ENCODE measurements at places on chromosomes 12 and 14.
A peak's percentile ranks its signal among the peaks of the same experiment; 100 is the strongest.

DNA sequence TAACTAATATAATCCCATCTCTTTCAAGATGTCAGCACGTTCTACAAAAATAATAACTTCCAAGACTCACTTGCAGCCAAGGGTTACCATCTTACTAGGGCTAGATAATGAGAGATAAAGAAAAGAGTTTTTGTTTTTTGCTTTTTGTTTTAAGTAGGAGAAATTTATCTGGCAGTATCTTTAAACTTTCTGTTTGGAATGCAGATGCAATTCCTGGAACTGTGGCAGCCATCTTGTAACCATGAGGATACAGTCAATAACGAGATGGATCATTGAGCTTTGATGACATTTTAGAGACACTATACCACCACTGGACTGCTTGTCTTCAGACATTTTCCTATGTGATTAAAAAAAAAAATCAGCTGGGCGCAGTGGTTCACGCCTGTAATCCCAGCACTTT is 171.2 kb upstream of the ARID2 start:
- DNase-seq: no peak

DNA sequence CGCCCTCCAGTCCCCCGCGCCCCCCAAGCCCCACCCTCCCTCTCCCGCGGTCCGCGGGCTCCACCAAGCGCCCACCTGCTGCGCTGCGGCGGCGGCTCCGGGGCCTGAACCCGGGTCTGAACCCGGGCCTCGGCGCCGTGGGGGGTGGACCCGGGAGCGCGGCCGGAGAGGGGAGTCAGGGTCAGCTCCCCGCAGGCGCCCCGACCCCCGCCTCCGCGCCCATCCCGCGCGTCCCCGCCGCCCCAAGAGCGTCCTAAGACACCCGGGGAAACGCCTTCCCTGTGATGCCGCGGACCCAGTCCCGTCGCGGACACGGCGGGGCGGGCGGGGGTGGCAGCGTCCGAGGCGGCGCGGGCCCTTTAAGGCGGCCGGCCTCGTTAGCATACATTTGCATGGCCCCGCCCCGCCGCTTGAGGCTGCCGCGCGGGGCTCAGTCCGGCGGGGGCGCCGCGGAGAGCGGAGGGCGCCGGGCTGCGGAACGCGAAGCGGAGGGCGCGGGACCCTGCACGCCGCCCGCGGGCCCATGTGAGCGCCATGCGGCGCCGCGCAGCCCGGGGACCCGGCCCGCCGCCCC is at the start of gene MMP17:
Gene MMP17 (plus strand): TSS at position 433 of the 574 bp plus-strand sequence. CDS start 102 bp downstream, at position 535.
- DNase-seq: peak; percentile 60

DNA sequence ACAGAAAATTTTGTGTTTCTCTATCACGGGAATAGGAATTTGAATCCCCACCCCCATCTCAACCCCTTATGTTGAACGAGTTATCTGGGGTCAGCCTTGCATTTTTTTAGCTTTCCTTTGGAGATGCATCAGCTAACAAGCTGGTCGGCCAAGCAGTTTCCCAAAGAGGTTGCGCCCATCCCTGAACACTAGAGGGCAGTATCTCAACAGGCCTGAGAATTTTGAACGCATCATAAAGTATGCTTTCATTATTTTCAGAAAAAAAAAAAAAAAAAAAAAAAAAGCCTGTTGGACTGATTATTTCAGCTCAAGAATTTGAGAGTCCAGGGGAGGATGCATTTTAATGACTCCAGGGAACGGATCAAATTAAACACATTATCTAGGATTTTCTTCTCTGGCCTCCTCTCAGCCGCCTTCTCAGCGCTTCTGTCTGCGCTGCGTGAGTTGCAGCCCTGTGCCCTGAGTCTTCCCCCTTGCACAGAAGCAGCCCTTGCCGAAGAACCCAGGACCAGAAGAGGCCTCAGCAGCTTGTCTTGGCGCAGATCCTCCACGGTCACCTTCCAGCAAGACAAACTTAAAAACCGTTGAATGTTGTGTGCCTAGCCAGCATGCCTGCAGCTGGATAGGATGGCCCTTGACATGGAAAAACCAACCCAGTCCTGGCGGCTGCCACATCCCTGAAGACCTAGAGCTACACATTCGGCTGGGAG is 76.6 kb upstream of the GZMB start:
- DNase-seq: peak; percentile 51

DNA sequence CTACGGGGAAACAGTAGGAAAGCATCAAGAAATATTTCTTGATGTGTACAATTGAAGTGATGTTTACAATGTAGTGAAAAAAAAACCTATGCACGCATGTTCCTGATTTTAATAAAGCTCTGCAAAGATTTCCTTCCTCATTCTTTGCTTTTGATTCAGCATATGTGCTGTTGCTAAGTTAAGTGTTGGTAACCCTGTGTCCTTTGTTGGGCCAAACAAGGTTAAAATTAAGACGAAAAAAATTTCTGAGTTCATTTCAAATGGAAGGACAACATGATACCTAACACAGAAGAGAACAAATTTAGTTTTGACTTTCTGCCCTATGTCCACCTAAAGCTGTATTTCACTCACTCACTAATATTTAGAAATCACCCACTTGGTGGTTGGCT is 62.8 kb downstream of the PPP2R5C start:
- no peak for DNase-seq

DNA sequence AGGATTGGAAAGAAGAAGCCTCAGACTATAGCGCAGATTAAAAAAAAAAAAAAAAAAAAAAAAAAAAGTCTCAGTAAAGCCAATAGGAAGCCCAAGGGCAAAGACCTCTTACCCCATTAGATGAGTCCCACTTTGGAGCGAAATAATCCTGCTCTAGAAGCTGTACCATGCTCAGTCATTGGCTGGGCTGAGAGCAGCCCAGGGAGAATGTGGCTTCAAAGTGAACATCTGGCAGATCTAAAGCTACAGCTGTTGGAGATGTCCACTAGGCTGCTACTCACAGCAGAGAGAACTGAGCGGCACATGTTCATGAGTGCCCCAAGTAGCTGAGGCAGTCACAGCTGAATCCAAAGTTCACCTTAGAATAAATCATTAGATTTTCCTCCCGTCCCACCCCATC is 560.9 kb downstream of the MED13L start:
- DNase-seq: no peak

DNA sequence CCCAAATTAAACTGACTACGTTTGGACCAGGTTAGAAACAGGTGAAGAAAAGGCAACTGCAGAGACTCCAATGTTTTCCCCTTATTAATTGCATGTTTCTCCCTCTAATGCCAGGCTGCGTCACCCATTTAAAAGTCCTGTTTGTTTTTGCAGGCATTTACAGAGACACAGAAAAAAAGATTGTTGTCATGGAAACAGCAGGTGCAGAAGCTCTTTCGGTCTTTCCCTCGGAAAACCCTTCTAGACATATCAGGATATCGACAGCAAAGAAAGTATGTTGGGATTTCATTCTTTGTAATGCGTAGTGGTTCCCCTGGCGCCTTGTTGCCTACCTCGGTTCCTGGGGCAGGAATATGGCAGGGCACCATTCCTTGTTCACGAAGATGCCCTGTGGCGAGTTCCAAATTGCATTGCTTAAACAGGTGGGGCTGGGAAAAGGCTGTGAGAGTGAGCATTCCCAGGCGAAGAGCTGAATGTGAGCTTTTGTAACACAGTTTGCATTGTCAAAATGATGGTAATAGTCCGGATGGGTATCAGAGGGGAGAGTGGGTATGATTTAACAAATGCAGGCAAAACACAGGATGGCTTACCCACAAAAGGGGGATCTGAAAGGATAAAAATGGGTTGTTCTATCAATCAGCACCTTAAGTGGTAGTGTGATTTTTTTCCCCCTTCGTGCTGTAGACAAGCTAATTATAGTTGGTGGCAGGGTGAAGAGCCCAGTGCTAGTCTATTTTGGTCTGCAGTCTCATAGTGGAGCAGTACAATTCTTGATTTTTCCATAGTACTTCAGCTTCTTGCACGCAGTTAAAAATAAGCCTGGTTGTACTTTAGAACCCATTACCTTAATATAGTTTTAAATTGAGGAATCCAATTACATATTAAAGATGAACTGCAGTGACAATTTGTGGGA is 132.4 kb downstream of the GCH1 start:
- no peak for DNase-seq

GRCh38 chr12:98296462-98297079 is 218.8 kb upstream of the TMPO start:
- DNase-seq: peak; percentile 5

- DNase-seq: no peak
These were observed 26.3 kb downstream of the KRT18 start for GRCh38 chr12:52975204-52975603.

- no peak for DNase-seq
These were observed 160.7 kb upstream of the CCND2 start for GRCh38 chr12:4112734-4113325.

- no peak for DNase-seq
These were observed 61.4 kb downstream of the KICS2 start for GRCh38 chr12:64160711-64161060.

GRCh38 chr12:47820631-47821345 is 1.1 kb upstream of the HDAC7 start:
- peak; percentile 79 for DNase-seq

- DNase-seq: no peak
These were observed 210.6 kb upstream of the DIO3 start for GRCh38 chr14:101350691-101351090.

DNA sequence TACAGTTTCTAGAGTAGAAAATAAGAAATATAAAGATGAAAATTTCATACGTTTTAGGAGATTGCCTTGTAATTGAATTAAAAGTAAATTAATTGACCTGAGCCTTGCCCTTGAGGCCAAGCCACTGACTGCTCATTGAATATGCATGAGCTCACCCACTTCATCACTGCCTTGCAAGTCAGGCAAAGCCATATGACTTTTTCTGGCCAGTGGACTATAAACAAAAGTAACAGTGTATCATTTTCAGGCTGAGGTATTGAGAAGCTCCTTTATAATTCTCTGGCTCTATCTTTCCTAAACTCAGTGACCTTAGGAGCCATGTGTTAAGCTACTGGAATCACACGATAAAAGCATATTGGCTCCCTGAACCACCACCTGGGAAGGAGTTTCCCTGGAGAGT is 369.3 kb downstream of the NUAK1 start:
- no peak for DNase-seq

- no peak for DNase-seq
These were observed 425.9 kb upstream of the TBX3 start for GRCh38 chr12:115109863-115110262.

DNA sequence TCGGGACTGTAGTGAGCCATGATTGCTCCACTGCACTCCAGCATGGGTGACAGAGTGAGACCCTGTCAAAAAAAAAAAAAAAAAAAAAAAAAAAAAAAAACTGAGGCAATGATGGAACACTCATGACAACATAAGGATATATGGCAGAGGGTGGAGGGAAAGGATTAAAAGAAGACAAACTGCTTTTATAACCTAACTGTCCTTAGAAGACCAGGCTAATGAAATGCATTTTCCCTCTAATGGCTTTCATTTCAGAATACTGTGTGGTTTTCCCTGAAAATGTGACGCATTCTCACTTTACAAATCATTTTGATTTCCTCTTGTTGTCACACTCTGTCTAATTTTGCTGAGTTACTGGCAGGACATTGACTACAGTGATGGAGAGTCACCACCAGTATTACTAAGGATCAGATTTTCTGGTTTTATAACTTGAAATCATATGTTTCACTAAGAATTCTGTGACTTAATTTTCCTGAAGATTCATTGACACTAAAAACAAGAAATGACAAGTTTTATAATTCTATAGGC is 137.6 kb upstream of the SSTR1 start:
- no peak for DNase-seq

DNA sequence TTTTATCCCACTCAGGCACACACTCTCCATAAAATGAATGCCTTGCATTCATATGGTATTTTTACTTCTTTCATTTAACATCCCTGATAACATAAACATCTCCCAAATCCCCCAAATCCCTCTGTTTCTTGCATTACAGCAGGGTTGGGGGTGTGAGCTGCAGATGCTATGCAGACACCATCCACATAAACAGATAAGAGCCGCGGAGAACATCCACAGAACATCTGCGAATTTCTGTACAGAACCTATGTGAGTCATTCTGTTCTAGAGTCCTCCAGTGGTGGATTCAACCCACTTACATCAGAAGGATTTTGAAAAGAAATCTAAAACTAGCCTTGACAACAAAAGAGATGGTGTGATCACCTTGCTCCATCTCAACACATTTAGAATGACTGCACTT is 20.3 kb downstream of the FBLN5 start:
- DNase-seq: no peak

GRCh38 chr12:19242581-19242980 is 113.0 kb downstream of the PLEKHA5 start:
- DNase-seq: no peak

DNA sequence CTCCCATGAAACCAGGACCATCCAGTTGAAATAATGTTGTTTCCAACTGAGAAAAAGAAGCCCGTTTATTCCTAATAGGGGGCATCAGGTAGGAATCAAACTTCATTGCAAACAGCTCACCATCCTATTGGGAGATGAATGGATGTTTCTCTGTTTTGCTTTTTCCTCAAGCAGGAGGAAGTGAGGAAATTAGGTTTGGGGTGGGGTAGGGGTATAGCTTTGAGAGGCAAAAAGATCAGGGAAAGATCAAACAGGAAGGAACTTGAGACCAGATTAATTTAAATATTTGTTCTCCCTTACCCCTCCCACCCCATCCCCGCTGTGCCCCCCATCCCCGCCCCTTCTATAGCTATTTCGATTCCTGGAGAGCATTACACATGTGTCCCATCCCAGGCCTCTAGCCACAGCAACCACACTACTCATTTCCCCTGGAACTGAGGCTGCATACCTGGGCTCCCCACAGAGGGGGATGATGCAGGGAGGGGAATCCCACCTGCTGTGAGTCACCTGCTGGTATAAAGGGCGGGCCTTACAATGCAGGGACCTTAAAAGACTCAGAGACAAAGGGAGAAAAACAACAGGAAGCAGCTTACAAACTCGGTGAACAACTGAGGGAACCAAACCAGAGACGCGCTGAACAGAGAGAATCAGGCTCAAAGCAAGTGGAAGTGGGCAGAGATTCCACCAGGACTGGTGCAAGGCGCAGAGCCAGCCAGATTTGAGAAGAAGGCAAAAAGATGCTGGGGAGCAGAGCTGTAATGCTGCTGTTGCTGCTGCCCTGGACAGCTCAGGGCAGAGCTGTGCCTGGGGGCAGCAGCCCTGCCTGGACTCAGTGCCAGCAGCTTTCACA is at the start of gene IL23A:
Gene IL23A (plus strand): TSS at position 577 of the 850 bp plus-strand sequence. CDS start 161 bp downstream, at position 738.
- no peak for DNase-seq

DNA sequence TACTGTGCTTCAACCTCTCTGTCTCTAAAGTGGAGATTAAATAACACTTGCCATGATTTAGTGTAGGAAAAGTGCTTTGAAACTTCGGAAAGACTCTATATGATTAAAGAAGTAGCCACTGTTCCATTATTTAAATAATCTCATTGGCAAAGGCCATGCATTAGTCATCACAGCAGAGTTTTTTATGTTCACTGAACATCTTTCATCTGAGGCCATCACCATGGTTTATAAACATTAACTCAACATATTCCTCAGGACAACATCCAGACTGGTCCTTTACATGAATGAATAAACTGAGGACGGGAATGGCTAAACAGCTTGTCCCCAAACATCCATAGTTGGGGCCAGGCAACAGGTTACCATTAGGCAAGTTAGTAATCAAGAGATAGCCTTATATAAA is 124.6 kb upstream of the FRMD6 start:
- no peak for DNase-seq

- no peak for DNase-seq
These were observed 21.3 kb downstream of the RPH3A start for GRCh38 chr12:112812600-112813406.

- DNase-seq: no peak
These were observed 46.0 kb upstream of the SRSF5 start for GRCh38 chr14:69720912-69721311.

- no peak for DNase-seq
These were observed 43.9 kb downstream of the GIT2 start for GRCh38 chr12:109952160-109952858.

- DNase-seq: no peak
These were observed 3.5 kb downstream of the RIN3 start for GRCh38 chr14:92516966-92517506.

All from neural crest cell (in vitro differentiated cells).